Naive thymus-derived CD4-positive, alpha-beta T cell (primary cell): ENCODE measurements at places on chromosomes 7 and 10.
A peak's percentile ranks its signal among the peaks of the same experiment; 100 is the strongest.

DNA sequence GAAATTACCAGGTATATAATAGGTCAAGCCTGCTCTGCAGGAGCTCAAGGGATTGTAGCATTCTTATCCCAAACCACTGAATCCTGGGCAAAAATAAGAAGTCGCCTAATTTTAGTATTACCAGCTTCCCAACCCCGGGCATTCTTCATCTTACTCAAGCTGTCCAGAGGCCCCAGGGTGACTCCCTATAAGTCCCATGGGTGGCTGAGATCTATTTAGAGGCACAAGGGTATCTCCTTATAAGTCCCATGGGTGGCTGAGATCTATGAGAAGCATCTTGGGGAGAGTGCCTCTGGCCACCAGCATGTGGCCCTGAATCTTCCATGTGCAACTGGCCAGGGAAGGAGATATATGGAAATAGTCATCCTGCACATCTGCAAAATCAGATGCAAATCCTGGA lies 38.9 kb downstream of the PRSS2 start:
- H3K27ac ChIP-seq: peak overlapping the region; percentile 98
- no peaks in the 10 kb centered on the region for H3K36me3 ChIP-seq
- H3K4me3 ChIP-seq: peak overlapping the region; percentile 53
- no peaks in the 10 kb centered on the region for H3K27me3 ChIP-seq
- H3K4me1 ChIP-seq: peaks cover 95% of the 10 kb centered on the region

DNA sequence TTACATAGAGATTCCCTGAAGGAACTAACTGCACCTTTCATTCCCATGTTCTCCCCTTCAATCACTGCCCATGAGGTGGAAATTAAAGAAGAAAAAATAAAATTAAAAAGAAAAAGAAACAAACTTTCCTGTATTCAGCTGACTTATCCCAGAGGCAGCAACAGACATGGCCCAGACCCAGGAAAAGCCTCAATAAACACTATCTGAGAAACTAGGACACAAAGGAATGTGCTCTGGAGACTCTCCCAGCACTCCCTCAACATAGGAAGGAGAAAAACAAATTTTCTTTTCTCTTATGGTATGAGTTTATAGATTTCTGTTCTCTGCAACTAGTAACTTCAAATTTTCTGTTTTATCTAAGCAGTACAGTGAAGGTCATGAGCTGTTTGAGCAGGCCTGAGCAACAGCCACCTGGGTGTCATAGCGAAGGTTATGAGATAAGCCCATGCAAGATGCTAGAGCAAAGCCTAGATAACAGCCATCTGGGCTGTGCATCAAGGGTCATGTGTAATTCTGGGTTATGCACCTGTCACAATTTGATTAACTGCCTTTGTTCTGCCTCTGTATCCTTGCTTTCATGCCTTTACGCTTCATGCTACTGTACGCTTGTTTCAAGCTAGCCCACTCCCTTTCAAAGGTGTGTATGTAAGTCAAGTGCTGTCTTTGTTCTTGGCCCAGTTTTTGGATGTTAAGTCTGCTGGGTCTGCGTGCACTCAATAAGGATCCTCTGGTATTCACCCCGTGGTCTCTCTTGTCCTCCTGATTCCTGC lies 11.0 kb upstream of the OR6B1 start:
- no peaks in the 10 kb centered on the region for H3K27me3 ChIP-seq
- H3K36me3 ChIP-seq: no peaks in the 10 kb centered on the region
- DNase-seq: no peak
- H3K27ac ChIP-seq: no peak overlapping the region
- H3K4me3 ChIP-seq: no peak overlapping the region
- H3K4me1 ChIP-seq: no peaks in the 10 kb centered on the region

GRCh38 chr10:11218395-11218794 lies 200.7 kb downstream of the CELF2 start:
- DNase-seq: no peak
- H3K27ac ChIP-seq: peak overlapping the region; percentile 3
- H3K4me1 ChIP-seq: peaks cover 59% of the 10 kb centered on the region
- H3K27me3 ChIP-seq: no peaks in the 10 kb centered on the region
- peaks cover 88% of the 10 kb centered on the region for H3K36me3 ChIP-seq

GRCh38 chr7:18191341-18191740 lies 163.7 kb upstream of the PRPS1L1 start:
- H3K27ac ChIP-seq: no peak overlapping the region
- no peaks in the 10 kb centered on the region for H3K36me3 ChIP-seq
- H3K4me3 ChIP-seq: no peak overlapping the region
- no peaks in the 10 kb centered on the region for H3K4me1 ChIP-seq

- no peaks in the 10 kb centered on the region for H3K36me3 ChIP-seq
- H3K27me3 ChIP-seq: no peaks in the 10 kb centered on the region
- DNase-seq: no peak
- no peak overlapping the region for H3K27ac ChIP-seq
- no peaks in the 10 kb centered on the region for H3K4me1 ChIP-seq
Measured at GRCh38 chr7:133641436-133641835, 388.6 kb downstream of the EXOC4 start.

DNA sequence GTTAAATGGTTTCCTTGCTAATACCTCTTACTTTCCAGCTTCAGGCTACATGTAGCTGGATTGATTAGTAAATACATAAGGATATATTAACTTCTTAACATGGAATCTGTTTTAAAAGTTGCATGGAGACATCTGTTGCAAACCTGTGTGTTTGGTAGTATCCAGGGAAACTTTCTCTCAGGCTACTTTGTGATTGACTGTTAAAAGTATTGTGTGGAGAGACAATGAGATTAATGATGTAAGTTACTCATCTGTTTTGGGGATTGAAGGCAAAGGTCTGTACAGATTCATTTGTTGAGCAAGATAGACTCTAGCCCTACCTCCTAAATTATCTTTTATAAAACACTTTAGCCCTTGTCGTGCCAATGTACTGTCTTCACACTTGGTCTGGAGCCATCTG lies 6.6 kb downstream of the CREB5 start:
- H3K27ac ChIP-seq: no peak overlapping the region
- no peak overlapping the region for H3K4me3 ChIP-seq
- H3K36me3 ChIP-seq: no peaks in the 10 kb centered on the region
- DNase-seq: no peak
- peaks cover 7% of the 10 kb centered on the region for H3K27me3 ChIP-seq

DNA sequence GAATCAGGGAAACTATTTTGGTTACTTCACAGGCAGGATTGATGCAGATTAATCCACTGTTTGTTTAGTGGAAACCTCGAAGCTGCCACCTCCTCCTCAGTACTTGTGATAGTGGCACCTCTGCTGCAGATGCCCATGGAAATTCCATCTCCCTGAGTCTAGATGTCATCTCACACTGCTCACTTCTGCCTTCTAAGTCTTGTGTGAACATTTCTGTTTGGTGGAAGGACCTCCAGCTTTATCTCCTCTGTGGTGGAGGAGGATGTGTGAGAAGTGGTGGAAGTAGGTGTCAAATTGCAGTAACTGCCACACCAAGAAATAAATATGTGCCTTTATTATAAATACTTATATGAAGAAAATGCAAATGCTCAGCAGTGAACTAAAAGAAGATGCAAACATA lies 25.8 kb upstream of the GPR141 start:
- no peak overlapping the region for H3K27ac ChIP-seq
- no peaks in the 10 kb centered on the region for H3K27me3 ChIP-seq
- no peak overlapping the region for H3K4me3 ChIP-seq
- no peaks in the 10 kb centered on the region for H3K4me1 ChIP-seq
- H3K36me3 ChIP-seq: no peaks in the 10 kb centered on the region
- no peak for DNase-seq

DNA sequence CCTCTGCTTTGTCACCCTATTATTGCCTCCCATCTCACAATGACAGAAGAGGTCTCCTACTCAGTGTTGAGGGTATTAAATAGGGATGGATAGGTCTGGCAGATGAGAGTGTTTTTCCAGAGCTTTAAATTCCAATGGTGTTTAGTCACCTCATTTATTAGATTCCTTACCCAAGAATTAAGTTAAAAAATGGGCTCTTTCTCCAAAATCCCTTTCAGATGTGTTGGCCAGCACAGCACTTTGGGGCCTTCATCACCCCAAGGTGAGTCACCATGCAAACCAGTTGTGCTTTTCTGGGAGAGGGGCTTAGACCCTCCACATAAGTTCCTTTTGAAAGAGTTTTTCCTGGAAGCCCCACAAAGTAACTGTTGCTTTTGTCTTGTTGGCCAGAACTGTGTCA lies 78.4 kb downstream of the CYP26A1 start:
- no peaks in the 10 kb centered on the region for H3K36me3 ChIP-seq
- DNase-seq: no peak
- H3K27ac ChIP-seq: no peak overlapping the region
- no peak overlapping the region for H3K4me3 ChIP-seq
- no peaks in the 10 kb centered on the region for H3K27me3 ChIP-seq

DNA sequence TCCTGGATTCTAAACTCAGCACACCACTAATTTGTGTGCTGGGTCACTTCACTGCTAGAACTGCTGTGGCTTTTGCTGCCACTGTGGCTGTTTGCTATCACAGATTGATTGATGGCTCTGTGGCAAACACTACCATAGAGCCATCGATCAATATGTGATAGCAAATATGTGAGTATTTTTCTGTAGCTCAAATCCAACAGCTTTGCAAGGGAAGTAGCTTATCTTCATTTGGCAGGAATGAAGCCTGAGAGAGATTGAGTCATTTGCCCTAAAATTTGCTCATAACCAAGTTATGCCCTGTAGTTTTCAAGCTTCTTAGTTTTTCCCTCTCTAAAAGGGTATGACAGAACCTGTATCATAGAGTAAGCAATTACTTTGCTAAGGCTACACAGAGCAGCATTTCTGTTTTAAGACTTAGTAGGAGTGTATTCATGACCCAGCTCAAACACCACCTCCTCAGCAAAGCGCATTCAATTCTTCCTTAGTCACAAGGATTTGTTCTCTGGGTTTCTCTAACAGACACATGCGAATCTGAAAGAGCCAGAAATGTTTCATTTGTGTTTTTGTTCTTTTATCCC lies 43.1 kb downstream of the MINPP1 start:
- H3K36me3 ChIP-seq: no peaks in the 10 kb centered on the region
- no peak for DNase-seq
- peaks cover 7% of the 10 kb centered on the region for H3K4me1 ChIP-seq
- H3K27me3 ChIP-seq: no peaks in the 10 kb centered on the region

- no peak overlapping the region for H3K27ac ChIP-seq
- no peak for DNase-seq
- H3K4me3 ChIP-seq: no peak overlapping the region
- no peaks in the 10 kb centered on the region for H3K4me1 ChIP-seq
- H3K36me3 ChIP-seq: no peaks in the 10 kb centered on the region
Measured at GRCh38 chr10:4361581-4361980, 464.4 kb upstream of the AKR1E2 start.

DNA sequence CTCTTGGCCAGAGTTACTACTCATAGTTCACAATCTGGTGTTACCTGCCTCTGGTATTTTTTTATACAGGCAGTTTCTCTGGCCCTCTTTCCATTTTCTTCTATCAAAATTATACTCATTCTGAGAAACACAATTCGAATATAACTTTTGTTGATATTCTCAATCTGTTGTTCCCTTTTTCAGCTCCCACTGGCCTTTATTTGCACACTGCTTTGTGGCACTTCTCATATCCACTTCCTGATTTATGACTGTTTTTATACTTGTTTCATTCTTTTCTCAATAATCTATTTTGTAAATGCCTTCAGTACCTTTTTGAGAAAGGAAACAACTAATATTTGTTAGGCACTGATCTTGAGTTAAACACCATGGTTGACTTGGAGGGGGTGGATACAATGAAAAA lies 93.8 kb upstream of the HDAC9 start:
- no peak overlapping the region for H3K4me3 ChIP-seq
- H3K36me3 ChIP-seq: no peaks in the 10 kb centered on the region
- H3K27ac ChIP-seq: no peak overlapping the region
- DNase-seq: no peak

GRCh38 chr10:7444551-7445121 lies 33.8 kb upstream of the SFMBT2 start:
- no peak overlapping the region for H3K27ac ChIP-seq
- H3K27me3 ChIP-seq: no peaks in the 10 kb centered on the region
- H3K4me1 ChIP-seq: no peaks in the 10 kb centered on the region
- H3K4me3 ChIP-seq: no peak overlapping the region
- DNase-seq: no peak

DNA sequence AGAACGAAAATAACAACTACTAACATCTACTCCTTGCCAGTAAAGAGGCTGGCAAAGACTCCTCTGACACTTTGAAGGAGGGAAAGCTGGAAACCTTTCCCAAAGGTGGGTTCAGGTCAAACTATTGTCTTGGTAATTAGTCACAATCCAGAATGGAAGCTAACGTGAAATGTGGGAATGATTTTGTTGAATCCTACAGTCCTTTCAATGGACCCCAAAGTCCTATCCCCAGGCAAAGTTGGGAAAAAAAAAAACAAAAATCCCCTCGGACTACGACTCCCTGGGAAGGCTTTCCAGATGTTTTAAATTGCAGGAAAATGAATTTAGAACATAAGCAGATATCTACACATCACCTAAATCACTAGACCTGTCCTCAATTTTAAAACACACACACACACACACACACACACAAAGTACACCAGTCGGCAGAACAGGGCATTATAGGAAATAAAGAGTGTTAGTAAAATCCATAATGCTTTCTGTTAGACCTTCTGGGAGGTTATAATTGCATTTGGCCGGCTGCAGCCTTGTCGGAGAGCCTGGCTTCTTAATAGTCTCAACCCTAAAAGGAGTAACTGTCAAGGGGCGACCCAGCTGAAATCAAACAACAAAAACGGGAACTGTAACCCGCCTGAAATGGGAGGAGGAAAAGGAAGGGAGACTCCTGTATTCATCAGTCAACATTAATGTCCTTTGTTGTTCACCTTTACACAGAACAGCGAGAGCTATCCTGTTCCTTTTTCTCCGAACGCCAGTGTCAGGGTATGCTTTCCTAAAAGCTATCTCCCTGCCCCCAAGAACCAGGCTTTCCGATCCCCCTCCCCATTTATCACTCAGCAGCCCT lies 1.5 kb downstream of the DOCK4 start:
- H3K27me3 ChIP-seq: peaks cover 21% of the 10 kb centered on the region
- peaks cover 14% of the 10 kb centered on the region for H3K4me1 ChIP-seq
- no peak for DNase-seq
- H3K36me3 ChIP-seq: peaks cover 3% of the 10 kb centered on the region
- H3K27ac ChIP-seq: peak overlapping the region; percentile 9
- H3K4me3 ChIP-seq: peak overlapping the region; percentile 94

DNA sequence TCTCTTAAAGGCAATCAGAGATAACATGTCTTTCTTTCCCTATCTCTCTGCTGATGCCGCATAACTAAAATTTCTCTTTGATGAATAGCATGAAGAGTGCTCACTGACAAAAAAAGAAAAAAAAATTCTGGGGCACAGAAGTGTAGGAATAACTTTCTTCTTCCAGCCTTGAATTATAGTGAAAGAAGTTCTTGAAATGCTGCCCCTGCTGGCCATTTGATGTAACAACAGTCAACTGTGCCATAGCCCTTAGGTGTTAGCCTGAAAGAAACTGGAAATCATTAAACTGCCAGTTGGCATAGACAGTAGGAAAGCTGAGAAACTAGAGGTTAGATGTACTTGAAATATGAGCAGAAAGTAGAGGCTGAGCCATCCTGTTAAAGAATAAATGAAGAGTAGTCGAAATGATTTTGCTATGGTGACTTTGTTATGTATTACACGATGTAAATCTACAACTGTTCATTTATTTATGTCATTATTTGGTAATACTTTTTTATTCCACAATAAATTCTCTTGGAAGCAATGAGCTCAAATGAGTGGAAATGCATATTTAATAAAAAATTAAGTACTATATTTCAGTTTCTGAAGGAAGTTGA lies 48.3 kb upstream of the FAM171A1 start:
- no peaks in the 10 kb centered on the region for H3K4me1 ChIP-seq
- DNase-seq: peak; percentile 16
- no peaks in the 10 kb centered on the region for H3K36me3 ChIP-seq
- no peak overlapping the region for H3K27ac ChIP-seq
- no peak overlapping the region for H3K4me3 ChIP-seq
- H3K27me3 ChIP-seq: no peaks in the 10 kb centered on the region
